ENCODE measurements at places on chromosomes 6 and 20. TPM values are rescaled to one million over a fixed set of nuclear protein-coding genes. Genes with fewer than 3 reads are reported as not detected.

Gene CEP162
- total RNA-seq, result 2.6 TPM

Gene RAET1G
- 1.6 TPM for total RNA-seq

Gene SLC35D3
- 0.07 TPM for total RNA-seq

- DNase-seq, result no peak
Observed at GRCh38 chr20:23519556-23519955, 28.6 kb downstream of the CST8 start.

DNA sequence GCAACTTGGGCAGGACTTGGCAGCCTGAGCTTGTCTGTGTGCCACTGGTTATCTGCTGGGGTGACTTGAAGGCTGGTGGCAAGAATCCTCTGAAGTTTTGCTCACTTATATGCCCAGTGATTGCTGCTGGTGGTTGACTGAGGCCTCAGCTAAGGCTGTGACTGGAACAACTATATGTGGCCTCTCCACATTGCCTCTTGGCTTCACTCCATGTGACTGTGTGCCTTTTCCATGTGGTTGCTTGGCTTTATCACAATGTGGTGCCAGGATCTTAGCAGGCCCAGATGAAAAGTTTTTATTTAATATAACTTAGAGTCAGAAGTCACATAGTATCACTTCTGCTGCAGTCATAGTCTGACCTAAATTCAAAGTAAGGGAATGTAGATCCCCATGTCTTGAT is 104.5 kb downstream of the ADAT2 start:
- no peak for DNase-seq

DNA sequence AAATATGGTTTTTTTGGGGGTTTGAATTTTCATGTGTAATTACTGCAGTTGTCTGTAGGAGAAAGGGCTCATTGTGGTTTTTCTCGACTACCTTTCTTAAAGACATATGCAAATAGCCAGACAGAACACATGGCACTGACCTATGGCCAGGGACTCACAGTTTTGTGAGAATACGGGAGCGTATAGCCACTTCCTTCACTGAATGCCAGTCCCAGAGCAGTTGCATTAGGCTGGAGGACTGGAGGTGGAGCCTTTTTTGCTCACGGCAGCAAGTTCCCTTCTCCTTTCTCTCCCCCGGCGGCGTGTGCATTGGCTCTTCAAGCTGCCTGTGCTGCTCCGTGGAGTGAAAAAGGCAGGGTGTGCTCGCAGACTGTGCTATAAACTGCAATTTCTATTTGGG is 114.9 kb downstream of the AKAP7 start:
- DNase-seq, result peak; percentile 44

GRCh38 chr6:40543146-40543545 is 44.0 kb downstream of the LRFN2 start:
- DNase-seq, result no peak

DNA sequence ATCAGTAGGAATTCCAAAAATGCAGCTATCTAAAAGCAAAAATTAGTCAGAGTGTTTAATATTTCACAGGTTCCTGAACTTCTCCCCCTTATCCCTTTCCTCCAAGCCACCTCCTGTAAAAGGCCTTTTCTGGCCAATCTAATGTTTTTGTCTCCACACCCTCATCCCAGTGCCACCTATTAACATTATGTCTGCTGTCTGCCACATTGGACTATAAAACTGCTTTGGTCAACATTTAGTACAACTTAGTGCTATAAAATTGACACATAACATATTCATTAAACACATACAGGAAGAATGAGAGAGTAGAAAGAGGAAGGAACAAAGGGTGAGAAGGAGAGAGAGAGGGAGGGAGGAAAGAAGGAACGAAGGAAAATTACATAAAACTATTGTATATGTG is 47.7 kb downstream of the MMUT start:
- DNase-seq, result no peak

DNA sequence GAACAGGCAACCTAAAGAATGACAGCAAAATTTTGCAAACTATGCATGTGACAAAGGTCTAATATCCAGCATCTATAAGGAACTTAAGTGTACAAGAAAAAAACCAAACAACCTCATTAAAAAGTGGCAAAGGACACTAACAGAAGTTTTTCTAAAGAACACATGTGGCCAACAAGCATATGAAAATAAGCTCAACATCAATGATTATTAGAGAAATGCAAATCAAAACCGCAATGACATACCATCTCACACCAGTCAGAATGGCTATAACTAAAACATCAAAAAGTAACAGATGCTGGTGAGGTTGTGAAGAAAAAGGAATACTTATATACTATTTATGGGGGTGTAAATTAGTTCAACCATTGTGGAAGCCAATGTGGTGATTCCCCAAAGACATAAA is 5.5 kb downstream of the RFPL4B start:
- no peak for DNase-seq
